ENCODE measurements at places on chromosomes 3 and 15.

DNA sequence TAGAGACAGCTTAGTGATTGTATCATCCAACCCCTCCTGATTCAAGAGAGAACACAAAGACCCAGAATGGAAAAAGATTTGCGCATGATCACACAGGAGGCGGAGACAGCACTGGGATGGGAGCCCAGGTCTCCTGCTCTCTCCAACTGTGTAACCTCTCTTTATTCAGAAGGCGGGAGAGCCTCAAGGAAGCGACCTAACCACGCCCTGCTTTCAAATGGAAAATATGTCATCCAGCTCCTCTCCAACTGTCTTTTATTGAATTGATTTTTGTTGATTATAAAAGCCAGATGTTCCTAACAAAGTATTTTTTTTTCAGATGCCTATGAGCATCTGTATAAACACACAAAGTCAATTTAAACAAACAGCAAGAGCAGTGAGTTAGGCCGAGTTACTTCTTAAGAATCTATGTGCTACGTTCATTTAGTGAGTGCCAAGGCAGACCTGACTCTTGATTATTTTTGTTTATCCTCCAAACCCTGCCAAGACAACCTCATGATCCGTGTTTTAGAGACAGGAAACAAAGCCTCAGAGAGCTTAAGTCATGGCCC lies 74.5 kb downstream of the BFSP2 start:
- DNase-seq, result no peak

- no peak for DNase-seq
Observed at GRCh38 chr3:10157031-10157430, 7.7 kb upstream of the IRAK2 start.

DNA sequence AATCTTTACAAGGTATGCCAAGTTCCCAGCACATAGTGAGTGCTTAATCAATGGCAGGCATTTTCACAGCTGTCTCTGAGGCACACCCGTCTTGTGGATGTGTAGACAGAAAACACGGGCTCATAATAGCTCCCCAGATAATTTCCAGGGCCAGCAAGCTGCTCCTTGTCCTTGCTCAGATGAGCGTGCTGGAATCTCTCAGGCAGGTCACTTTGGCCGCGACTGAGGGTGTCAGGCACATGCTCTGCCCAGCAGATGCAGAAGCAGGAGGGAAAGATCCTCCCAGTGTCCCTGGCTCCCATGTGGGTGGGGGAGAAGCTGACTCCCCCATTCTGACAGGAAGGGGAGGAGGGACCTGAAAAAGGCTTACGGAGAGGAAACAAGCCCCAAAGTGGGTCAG lies 35.6 kb upstream of the SLC6A1 start:
- no peak for DNase-seq

GRCh38 chr3:151062611-151063010 lies 22.9 kb upstream of the MED12L start:
- no peak for DNase-seq

DNA sequence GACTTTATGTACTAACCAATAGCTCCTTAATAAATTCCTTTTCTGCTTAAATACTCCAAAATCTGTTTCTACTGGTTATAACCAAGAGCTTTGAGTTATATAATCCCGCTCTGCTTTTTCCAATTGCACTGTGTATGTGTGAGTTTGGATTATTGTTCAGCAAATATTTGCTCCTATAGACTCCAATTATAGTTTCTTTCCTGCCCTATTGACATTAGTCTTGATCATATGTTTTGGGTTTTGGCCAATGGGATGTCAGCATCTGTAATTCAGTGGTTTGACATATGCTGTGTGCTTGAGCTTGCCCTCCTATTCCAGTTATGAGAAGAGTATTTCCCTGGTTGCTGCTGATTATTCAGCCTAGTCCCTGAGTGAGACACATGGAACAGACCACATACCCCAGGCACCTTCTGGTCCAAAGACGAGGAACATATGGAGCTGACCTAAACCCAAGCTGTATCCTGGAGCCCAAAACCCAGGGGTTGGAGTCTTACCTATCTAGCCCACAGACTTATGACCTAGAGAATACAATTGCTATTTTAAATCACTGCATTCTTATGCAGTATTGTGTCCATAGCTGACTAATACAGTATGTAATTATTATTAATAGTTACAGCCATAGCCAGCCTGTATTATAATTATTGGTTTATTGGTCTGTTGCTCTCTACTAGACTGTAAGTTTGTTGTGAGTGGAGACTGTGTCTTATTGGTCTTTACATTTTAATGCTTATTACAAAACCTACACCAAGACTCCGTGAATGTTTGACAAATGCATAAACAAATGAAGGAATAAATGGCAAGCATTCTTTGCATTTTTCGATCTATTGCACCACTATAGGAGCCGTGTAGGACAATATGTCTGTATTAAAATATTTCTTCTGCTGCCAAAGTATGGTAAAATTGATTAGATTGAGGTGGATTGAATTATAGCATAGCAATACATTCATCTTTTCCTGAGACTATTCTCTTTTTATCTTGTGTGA lies 11.7 kb upstream of the ZNF280D start:
- no peak for DNase-seq

DNA sequence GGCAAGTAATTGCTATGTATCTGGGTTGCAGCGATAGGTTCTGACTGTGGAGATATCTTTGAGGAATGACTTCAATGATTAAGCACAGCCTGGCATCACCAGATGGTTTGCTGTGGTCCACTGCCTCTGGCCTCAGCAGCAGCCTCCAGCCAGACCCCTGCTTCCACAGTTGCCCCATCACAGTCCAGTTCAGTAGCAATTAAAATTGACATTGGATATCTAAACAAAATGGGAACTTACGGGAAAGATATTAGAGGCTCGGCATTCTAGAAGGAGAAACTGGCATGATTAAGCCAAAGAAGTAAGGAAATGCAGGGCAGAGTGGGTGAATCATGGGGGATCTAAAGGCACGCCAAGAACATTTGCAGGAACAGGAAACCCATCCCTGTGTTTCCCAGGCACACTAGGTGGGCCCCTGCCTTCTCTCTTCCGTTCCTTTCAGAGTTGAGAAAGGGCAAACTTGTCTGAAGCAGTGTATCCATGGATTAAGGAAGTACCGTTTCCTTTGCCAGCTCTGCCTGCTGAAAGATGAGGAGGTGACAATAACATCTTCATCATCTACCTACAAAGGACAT lies 36.3 kb upstream of the SH3BP5 start:
- DNase-seq, result no peak

- no peak for DNase-seq
Observed at GRCh38 chr3:127083778-127084397, 101.0 kb downstream of the PLXNA1 start.

DNA sequence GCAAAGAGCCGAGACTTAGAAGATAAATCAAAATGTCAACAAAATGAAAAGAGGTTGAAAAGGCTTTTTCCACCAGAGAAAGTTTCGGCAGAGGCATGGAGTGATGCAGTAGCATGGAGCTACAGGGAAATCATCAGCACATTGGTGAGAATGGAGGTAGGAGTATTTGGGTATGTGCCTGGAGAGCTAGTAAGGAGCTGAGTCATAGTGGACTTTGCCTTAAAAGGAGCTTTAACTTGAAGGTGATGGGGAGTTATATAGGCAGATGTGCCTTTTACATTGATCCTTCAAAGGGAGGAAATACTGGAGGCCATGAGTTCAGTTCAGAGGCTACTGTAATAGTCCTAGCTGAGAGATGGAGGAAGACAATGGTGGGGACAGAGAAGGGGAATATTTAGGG lies 44.3 kb downstream of the IL5RA start:
- no peak for DNase-seq

- no peak for DNase-seq
Observed at GRCh38 chr3:119810018-119810435, 28.1 kb downstream of the NR1I2 start.

- no peak for DNase-seq
Observed at GRCh38 chr3:90055666-90056065, 948.2 kb downstream of the EPHA3 start.

- DNase-seq, result no peak
Observed at GRCh38 chr3:44159696-44160300, 81.9 kb upstream of the TOPAZ1 start.

- no peak for DNase-seq
Observed at GRCh38 chr3:124140746-124141145, 148.8 kb upstream of the ROPN1 start.

- DNase-seq, result no peak
Observed at GRCh38 chr3:78647726-78648125, 1120.1 kb downstream of the ROBO1 start.
